Pulmonary artery endothelial cell (primary cell): ENCODE measurements at places on chromosomes 11 and 22.

- DNase-seq, result no peak
These were observed 452 bp upstream of the ATXN10 start for GRCh38 chr22:45670981-45671782.

- DNase-seq, result no peak
These were observed 696 bp upstream of the MARK2 start for GRCh38 chr11:63838150-63838677.

DNA sequence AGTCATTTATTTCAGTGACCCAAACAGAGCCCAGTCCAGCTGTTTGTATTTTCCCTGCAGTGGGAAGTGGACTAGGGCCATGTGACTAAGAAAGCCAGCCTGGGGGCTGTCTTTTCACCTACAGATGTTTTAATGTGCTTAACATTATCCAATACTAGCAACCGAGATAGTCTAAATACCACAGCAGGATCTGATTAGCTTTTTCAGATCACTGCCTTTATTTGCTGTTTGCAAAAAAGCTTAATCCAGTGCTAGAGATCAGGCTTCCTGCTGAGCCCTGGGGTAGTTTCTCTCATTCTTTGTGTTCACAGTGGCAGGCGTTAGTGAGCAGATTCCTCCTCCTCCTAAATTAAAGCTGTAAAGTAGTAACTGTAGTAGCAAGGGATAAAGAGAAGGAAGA lies 35.0 kb downstream of the ZC3H12C start:
- no peak for DNase-seq

DNA sequence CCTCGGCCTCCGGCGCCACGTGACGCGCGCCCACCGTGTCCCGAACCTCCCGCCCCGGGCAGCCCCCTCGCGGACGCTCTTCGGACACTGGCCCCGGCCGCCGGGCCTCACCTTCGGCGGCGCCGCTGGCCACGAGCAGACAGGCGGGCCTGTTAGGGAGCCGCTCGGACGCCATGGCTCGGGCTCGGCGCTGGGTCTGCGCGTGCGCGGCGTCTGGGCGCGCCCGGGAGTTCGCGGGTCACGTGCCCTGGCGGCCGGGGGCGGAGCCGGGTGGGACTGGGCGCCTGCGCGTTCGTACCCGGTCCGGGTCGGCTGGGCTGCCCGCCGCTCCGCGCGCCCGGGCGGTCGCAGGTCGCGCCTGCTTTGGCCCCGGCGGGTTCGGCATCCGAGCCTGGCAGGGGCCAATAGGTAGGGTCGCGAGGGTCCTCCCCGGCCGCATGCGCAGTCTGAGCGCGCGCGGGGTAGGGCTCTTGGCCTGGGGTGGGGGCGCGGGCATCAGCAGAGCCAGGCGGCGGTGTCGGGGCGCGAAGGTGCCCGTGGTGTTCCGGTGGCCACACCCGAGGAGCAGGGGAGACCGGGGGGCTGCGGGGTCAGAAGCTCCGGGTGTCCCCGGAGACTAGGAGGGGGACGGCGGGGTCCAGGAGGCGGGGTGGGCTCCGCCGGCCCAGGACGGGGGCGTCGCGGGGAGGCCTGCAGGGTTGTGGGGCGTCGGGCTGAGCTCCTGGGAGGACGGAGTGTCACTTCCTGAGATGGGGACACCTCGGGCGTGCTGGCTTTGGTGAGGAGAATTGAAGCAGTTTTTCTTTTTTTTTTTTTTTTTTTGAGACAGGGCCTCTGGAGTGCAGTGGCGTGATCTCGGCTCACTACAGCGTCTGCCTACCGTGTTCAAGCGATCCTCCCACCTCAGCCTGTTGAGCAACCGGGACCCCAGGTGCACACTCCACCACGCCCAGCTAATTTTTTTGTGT lies at the start of gene GATD1:
Gene GATD1 (minus strand): TSS at position 200 of the 968 bp plus-strand sequence. CDS start 25 bp downstream, at position 175.
- DNase-seq, result no peak

GRCh38 chr11:2887515-2888195 lies 2.1 kb upstream of the CDKN1C start:
- DNase-seq, result no peak

- no peak for DNase-seq
These were observed 361 bp downstream of the SRPRA start for GRCh38 chr11:126268361-126268707.

- DNase-seq, result no peak
These were observed 1.7 kb upstream of the SORL1 start for GRCh38 chr11:121450401-121450800.

DNA sequence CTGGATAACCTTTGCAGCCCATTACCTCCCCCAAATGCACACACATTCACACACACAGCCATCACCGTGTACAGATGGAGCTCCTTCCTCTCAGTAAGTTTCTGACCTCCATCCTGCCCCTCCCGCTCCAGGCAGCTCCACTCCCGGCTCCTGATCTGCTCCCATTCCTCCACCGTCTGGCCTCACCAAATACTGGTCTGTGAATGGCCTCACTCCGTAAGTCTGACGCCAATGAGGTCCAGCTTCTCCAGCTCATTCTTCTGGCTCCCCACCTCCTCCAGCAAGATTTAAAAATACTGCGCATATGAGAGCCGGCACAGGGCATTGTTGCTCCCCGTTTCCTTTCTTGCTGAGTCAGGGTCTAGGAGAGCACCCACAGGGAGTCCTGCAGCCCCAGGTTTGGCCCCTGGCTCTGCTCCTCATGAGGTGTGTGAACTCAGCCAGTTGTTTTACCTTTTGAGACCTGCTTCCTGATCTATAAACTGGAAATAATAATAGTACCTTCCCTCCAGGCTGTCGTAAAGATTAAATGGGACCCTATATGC lies 14.0 kb upstream of the TUB start:
- no peak for DNase-seq

GRCh38 chr11:88590361-88590760 lies 252.8 kb upstream of the CTSC start:
- DNase-seq, result no peak
